Neural cell (in vitro differentiated cells): ENCODE measurements at places on chromosomes 4 and X. TPM values are rescaled to one million over a fixed set of nuclear protein-coding genes. Genes with fewer than 3 reads are reported as not detected.

The TIMP1 gene
- polyA plus RNA-seq: 2.0 and 3.9 TPM in 2 replicates

The MGAT4D gene
- polyA plus RNA-seq: 0.05 TPM in 1 of 2 replicates, not detected in the other

The ZNF674 gene
- 7.2 and 10.8 TPM in 2 replicates for polyA plus RNA-seq

The PASD1 gene
- not detected in 2 replicates for polyA plus RNA-seq

The NWD2 gene
- polyA plus RNA-seq: 0.06 and 0.16 TPM in 2 replicates

The NMU gene
- 47.2 and 55.7 TPM in 2 replicates for polyA plus RNA-seq

The SSX4 gene
- polyA plus RNA-seq: not detected in 2 replicates

The CLGN gene
- polyA plus RNA-seq: 15.3 and 20.8 TPM in 2 replicates

The PABPC4L gene
- polyA plus RNA-seq: not detected in 2 replicates

The AFM gene
- not detected in 2 replicates for polyA plus RNA-seq

The PCDH19 gene
- polyA plus RNA-seq: 8.2 and 8.4 TPM in 2 replicates

The TKTL2 gene
- polyA plus RNA-seq: 0.34 and 0.42 TPM in 2 replicates

The VSIG4 gene
- polyA plus RNA-seq: not detected in 2 replicates

The DCAF12L2 gene
- 1.4 and 1.8 TPM in 2 replicates for polyA plus RNA-seq

The HSFX3 gene
- not detected in 2 replicates for polyA plus RNA-seq
